IPS DF 6.9 (cell line): ENCODE measurements at places on chromosomes 2 and 18.

DNA sequence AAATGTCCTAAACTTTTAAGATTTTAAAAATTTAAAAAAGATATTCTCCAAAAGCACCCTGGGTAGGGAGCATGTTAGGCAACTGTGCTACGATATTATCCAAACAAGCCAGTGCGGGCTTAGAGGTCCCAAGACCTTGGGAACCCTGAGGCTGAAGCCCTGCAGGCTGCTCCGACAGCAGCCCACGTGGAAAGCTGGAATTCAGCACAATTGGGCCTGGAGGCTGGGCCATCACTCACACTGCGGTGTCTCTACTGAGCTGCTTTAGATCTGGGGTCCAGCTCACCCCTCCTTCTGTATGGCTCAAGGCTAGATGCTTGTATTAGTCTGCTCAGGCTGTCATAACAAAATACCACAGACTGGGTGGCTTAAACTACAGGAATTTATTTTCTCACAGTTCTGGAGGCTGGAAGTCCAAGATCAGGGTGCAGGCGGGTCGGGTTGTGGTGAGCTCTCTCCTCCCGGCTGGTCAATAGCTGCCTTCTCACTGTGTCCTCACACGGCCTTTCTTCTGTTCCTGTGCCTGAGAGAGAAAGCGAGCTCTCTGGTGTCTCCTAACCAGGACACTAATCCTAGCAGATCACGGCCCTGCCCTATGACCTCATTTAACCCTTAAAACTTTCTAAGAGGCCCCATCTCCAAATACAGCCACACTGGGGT is 42.5 kb downstream of the DPYSL5 start:
- DNase-seq, result no peak

DNA sequence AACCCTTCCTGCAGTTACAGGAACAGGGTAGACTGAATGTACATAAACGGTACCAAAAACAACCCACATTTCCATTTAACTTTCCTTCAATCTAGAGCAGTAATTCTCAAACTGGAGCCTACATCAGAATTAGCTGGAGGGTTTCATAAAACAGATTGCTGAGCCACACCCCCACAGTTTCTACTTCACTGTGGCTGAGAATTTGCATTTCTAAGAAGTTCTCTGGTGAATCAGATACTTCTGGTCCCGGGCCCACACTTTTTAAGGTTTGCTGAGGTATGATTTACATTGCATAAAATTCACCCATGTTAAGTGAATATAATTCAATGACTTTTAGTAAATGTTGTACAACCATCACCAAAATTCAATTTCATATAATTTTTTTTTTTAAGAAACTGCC is 113.7 kb downstream of the SRBD1 start:
- no peak for DNase-seq

DNA sequence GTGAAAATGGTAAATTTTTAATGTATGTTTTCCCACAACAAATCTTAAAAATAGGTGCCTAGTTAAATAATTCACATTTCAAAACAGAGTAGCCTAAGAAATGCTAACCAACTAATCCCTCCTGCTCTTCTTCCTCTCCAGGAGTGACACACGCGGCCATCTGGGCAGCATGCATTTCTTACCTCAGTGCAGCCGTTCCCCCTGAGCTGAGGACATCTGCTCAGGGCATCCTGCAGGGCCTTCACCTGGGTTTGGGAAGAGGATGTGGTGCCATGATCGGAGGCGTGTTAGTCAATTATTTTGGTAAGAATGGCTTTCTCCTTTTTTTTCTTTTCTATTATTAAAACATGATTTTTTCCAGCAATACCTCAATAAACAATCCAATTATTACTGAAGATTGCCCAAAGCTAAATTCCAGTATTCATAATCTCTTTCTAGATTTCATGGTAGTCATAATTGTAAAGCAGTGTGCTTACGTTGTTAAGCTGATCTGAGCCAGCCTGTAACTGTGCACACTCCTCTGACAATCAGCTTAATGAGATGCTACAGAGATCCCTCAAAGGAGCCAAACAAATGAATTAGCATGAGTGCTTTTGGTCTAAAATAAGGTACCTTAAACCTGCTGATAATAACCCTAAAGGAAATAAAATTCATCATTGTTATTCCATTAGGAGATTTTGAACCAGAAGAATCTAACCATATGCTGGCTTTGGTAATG is 45.8 kb downstream of the NEMP2 start:
- no peak for DNase-seq

- no peak for DNase-seq
Measured at GRCh38 chr2:49294225-49294624, 139.9 kb upstream of the FSHR start.
